Liver (tissue), 10 donors: ENCODE measurements at places on chromosomes 4 and X.
A peak's percentile ranks its signal among the peaks of the same experiment; 100 is the strongest.

DNA sequence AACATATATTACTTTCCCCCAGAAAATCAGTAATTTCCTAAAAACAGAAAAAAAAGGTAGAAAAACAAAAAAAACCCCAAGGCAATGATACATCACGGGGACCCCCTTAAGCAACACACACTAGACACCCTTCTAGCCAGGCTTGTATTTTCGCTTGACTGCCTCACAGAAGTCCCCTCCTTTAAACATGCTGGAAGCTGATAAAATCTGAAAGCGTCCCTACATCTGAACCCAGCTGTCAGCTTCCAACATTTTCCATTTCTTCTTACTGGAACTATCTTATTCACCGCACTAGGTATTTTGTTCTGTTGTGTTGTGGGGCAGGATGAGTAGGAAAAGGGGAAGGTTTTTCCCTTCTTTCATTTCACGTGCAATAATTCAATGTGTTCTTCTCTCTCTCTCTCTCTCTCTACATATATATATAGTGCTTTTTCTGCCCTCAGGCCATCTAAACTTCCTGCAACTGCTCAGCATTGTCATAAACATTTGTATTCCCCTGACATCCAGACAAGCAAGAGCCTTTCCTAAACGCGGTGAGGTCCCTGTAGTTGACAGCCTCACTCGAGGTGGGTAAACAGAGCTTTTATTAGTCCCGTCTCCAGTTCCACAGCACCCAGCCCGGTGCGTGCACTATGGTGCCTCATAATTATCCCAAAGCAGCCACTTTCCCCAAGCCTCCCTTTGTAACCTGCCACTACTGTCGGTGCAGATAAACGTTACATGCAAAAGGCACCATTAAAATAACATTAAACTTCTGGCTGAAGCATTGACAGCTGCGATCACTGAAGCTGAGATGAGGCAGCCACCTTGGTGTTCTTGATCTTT lies 82.5 kb downstream of the GATB start:
- H3K27ac ChIP-seq, result no peak overlapping the region
- H3K36me3 ChIP-seq, result peaks cover 6% of the 10 kb centered on the region
- no peak overlapping the region for H3K4me3 ChIP-seq
- no peaks in the 10 kb centered on the region for H3K27me3 ChIP-seq
- no peaks in the 10 kb centered on the region for H3K4me1 ChIP-seq

DNA sequence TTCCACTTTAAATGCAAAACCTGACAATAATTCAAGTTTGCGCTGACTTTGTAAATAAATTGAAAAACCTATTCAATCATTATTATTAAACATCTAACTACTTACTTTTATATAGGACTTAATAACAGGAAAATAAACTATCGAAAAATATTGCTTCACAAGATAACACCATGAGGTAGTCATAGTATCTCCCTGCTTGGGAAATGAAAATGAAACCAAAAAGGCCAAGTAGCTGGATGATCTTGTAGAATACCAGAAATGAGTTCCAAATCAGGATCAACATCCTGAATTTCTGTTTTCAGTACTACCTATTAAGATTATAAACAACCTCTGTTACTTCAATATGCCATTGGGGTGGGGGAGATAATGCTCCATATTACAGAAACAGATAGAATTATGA lies 58.9 kb downstream of the CHIC2 start:
- peaks cover 35% of the 10 kb centered on the region for H3K4me1 ChIP-seq
- H3K36me3 ChIP-seq, result no peaks in the 10 kb centered on the region
- DNase-seq, result no peak
- no peak overlapping the region for H3K27ac ChIP-seq
- H3K27me3 ChIP-seq, result no peaks in the 10 kb centered on the region

DNA sequence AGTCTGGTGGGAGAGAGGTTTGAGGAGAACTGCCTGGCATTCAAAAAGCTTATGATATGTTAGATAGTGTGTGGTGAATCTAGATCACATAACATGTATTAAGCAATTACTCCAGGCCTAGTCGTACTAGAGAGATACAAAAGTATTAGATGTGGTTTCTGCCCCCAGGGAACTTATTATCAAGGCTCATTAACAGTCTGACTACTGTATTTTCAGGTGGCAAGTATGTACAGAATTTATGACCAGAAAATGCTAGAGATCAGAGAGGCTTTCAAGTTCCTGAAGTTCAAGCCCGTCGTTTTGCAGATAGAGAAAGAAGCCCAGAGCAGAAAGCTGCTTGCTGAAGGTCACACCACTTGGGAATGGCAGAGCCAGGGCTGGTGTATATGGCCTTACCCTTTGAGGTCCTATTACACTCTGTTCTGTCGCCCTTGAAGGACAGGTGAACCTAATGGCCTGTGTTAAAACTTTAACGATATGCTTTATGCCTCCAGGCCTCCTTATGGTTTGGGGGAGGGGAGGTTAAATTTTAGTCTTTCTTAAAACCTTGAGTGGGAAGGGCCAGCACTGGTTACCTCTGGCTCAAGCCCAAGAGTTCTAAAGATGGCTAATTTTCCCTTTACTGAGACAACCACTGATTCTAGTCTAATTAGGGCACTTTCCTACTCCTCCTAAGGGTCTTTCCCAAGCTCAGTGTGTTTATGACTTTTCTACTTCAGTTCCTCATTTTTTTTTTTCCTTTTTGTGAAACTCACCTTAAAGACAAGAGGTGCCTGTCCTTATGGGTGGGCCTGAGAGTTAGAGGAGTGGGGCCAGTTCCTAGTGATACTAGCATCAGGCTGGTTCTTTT lies 19.9 kb downstream of the TMEM164 start:
- H3K4me1 ChIP-seq, result no peaks in the 10 kb centered on the region
- no peak for DNase-seq
- H3K27ac ChIP-seq, result no peak overlapping the region
- no peaks in the 10 kb centered on the region for H3K36me3 ChIP-seq

GRCh38 chr4:156966836-156967235 lies 4.8 kb downstream of the PDGFC start:
- no peaks in the 10 kb centered on the region for H3K27me3 ChIP-seq
- H3K36me3 ChIP-seq, result no peaks in the 10 kb centered on the region
- peaks cover 37% of the 10 kb centered on the region for H3K4me1 ChIP-seq
- no peak for DNase-seq

- DNase-seq, result no peak
- peaks cover 26% of the 10 kb centered on the region for H3K4me1 ChIP-seq
- no peaks in the 10 kb centered on the region for H3K36me3 ChIP-seq
- H3K27me3 ChIP-seq, result no peaks in the 10 kb centered on the region
- peak overlapping the region; percentile 14 for H3K27ac ChIP-seq
- no peak overlapping the region for H3K4me3 ChIP-seq
Measured at GRCh38 chrX:30627818-30628652, 25.2 kb upstream of the GK start.
